ENCODE measurements at places on chromosomes 12 and 14.

DNA sequence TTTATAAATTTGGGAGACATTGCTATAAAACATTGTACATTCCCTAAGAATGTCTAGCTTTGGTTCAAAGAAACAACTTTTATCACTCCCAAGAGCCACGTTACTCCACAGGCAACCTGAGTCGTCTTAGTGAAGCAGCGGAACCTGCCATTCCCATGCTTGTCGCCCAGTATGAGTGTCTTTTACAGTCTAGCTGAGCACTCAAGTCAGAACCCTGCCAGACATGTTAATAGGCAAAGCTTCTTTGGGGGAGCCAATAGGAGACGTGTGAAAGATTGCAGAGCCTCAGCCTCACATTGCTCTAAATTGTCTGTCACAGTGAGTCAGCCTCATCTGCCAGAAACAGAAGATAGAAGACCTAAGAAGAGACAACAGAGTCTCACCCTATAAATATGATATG, 541.6 kb upstream of the FLRT2 start:
- no peak for DNase-seq

- no peak for DNase-seq
Measured at GRCh38 chr12:5430641-5431603, 986 bp upstream of the NTF3 start.

DNA sequence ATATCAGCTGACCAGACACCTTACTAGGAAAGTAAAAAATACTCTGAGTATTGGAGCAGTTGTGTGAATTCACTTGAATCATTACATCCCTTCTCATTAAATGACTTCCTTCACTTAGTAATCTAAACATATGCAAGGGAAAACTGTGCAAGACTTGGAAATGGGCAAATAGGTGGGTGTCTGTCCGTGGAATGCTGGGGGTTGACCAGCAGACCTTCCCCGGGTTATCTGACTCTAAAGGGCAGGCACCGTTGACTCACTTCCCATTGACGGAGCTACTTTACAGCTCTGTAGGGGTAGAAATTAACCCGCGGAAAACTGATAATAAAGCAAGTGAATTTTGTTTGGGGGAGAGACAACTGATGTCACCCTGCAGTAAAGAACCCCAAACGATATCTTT, 199.3 kb downstream of the TTC7B start:
- DNase-seq, result no peak

GRCh38 chr14:74620497-74620921, 8.5 kb upstream of the LTBP2 start:
- no peak for DNase-seq

DNA sequence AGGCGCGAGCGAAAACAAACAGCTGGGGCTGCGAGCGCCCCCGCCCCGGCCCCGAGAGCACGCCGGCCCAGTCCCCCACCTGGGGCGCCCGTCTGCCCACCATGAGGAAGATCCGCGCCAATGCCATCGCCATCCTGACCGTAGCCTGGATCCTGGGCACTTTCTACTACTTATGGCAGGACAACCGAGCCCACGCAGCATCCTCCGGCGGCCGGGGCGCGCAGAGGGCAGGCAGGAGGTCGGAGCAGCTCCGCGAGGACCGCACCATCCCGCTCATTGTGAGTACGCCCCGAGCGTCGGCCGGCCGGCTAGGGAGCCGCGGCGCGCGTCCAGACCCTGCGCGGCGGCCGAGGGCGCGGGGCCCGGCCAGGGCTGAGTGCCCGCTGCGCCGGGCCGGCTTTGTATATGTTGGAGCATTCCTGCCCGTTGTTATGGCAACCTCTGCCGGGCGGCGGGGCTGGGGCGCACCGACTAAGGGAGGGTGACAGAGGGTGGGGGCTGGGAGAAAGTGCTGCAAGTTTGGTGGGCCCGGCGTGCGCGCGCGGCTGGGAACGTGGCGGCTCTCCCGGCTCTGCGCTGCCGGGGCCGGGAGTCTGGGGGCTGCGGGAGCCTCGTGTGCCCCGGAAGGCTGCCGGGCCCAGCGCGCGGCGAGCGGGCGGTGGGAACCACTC, 367 bp downstream of the GALNT16 start:
- DNase-seq, result no peak

DNA sequence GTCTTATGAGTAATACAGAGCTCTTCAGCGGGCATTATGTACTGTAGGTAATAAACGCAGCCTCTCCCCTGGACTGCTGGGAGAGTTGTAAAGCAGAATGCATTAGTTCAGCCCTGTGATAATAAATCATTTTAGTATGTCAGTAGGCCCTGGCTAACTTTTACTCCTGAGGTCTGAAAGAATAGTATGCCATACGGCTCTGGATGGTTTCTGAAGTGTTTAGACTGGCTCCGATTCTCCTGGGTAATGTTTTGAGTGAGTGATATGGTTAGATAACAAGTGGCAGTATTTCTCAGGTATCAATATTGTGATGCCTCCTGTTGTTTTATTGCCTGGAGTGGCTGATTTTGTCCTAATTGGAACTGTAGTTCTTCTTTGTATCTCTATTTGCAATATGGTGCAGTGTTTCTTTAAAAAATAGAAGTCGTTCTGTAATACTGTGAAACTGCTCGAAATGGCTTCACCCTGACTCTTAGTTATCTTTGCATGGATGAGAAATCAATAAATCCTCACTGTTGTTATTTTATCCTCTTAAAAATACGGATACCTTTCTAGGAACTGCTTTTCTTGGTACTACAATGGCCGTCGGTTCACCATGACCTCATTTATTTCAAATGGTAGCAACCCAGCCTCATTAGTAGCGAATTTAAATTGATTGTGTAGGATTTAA, 100.2 kb downstream of the PDZRN4 start:
- no peak for DNase-seq

DNA sequence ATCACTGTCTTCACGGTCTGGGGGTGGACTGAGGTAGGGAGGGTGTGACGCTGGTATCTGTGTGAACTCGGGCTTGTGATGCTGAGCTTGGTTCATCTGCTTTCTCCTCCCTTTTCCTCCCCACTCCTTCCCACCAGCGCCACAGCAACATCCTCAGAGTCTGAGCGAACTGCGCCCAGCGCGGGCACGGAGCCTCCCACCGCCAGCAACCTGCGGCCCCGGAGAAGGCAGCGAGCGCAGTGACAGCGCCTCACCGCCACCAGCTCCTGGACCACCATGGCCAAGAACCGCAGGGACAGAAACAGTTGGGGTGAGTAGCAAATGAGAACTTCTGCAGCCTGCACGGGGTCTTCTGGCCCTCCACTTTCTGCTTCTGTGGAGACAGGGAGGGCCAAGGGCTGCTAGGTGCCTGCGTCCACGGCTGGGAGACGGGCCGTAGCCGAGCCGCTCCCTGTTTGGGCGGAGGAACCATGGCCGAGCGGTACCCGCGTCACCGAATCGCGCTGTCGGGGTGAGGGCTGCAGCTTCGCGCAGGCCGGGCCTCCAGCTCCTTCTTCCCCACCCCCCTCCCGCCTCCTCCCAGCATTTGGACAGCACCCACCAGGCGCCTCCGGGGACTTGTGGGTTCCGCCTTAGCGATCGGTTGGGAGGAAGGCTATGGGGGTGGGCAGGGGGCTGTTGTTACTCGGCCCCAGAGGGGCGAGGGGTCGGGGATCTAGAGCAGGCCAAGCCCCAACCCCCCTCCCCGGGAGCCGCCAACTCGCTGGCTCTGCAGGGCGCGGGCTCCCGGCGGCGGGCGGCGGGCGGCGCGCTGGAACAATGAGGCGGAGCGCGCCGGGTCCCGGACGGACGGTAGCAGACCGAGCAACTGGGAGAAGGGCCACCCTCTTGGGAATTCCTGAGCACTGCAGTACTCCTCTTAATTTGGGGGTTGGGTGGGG, at the start of gene ATL1:
TSS of gene ATL1 (plus strand) at position 156 of the 941 bp plus-strand sequence. CDS start at position 277, 121 bp downstream.
- DNase-seq, result peak; percentile 49

DNA sequence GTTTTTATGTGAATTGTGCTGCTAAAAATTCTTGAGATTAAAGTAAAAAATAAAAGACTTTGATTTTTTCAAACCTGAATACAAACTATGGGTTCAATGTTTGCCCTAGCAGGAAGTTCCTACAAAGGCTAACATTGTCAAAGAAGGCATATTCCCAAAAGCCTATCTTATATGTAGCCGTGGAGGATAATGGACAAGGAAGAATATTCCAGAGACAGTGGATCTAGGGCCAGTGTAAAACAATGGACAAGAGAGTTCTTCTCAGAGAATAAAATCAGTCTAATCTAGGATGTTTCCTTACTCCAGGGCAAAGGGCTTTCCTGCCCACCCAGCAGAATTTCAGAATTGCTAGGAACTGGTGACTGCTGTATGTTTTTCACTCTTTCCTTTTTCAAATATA, 359.2 kb upstream of the ATP2B1 start:
- no peak for DNase-seq

DNA sequence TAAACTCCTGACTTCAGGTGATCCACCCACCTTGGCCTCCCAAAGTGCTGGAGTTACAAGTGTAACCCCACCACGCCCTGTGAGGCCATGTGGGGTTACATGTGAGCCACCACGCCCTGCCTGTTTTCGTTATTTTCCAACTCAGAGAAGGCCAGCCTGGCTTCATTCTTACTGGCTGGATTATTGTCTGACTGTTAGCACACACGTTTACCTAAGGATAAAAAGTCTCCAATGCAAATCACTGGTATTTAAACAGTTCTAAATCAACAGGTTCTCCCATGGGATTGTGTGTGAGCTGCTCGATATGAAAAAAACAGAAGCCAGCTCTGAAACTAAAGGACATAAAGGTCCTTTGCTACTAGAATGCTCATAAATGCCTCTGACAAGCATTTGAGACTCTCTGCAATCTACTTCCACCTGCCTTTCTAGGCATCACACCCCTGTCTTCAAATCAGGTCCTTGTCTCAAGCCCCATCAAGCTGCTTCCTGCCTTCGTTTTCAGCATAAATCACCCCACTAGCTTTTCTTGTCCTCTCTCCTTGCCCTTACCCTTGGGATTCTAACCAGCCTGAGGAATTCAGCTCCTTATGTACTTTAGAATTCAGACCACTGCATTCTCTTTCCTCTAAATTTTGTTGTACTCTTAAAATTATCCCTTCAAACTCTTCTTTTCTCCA, 265.0 kb downstream of the DUSP6 start:
- DNase-seq, result no peak

DNA sequence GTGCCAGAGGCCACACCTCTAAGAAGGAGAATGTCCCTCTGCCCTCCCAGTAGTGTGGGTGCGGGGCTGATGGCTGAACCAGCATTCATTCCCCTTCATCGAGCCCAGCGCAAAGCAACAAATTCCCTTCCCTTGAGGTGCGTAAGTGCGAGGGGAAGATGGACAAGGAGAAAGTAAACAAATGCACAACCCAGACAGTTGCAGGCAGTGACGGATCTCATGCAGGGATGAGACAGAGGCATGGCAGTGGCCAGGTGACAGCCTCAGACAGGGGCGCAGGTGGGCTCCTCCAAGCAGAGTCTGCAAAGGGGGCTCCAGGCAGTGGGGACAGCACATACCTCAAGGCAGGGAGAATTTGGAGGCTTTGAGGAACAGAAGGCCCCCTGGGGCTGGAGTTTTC, 2.3 kb upstream of the MYL2 start:
- DNase-seq, result no peak

DNA sequence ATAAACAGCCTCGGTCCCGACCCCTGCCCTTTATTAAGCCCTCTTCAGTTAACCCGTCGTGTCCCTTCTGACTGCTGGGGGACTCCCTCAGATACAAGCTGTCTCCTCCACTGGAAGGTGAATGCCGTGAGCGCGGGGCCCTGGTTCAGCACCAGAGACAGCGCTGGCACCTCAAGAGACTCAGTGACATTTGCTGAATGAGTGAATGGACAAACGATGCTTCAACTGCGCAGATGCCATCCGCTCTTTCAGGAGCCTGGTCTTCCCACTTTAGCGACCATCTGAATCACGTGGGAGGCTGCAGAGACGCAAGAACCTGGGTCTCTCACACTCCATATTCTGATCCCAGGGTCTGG, 92.6 kb upstream of the SFSWAP start:
- no peak for DNase-seq

DNA sequence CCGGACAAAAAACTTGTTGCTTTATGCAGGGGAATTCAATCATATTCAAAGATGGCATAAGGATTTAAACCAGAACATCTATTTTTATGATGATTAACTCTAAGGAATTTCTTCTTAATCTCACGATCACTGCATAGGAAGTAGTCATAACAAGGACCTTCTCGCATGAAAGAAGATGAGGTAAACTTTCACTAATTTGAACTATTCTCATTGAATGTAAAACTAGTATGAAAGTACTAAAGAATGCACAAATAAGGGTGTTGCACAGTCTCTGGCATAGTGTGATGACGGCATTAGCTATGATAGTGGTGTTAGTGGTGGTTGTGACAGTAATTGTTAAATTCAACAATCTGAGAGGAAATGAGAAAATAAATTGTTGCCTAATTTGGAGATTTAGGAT, 280.0 kb downstream of the SLC6A15 start:
- no peak for DNase-seq

DNA sequence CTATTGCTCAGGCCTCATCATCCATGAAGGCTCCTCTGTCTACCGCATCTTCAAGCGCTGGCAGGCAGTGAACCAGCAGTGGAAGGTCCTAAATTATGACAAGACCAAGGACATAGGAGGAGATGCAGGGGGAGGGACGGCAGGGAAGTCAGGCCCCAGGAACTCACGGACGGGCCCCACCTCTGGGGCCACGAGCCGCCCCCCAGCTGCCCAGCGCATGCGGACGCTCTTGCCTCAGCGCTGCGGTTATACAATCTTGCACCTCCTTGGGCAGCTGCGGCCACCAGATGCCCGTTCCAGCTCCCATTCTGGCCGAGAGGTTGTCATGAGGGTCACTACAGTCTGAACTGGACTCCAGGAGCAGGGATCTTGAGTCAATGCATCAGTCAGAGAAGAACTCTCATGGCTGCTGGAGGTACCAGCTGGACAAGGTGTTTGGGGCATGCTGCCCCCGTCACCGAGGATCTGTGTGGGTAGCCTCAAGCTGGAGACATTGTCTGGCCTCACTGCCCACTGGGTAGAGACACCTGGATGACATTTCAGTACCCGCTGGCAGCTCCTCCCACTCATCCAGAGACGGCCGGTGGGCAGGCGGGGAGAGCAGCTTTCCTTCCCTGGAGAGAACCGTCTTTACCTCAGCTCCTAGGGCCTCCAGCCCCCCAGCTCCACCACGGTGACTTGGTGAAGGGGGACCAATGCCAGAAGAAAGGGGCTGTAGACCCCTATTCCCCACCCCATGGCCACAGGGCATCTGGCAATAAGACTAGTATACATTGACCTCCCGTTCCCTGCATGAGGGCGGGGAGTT, 3.9 kb downstream of the MARCHF9 start:
- no peak for DNase-seq

- DNase-seq, result no peak
Measured at GRCh38 chr12:120399531-120399930, 30.6 kb upstream of the MSI1 start.

Data from activated T-cell treated with anti-CD3 and anti-CD28 coated beads, Interleukin-2, amount 50 U/mL, for 1 hour (primary cell).